ENCODE measurements at places on chromosomes 4 and X.

DNA sequence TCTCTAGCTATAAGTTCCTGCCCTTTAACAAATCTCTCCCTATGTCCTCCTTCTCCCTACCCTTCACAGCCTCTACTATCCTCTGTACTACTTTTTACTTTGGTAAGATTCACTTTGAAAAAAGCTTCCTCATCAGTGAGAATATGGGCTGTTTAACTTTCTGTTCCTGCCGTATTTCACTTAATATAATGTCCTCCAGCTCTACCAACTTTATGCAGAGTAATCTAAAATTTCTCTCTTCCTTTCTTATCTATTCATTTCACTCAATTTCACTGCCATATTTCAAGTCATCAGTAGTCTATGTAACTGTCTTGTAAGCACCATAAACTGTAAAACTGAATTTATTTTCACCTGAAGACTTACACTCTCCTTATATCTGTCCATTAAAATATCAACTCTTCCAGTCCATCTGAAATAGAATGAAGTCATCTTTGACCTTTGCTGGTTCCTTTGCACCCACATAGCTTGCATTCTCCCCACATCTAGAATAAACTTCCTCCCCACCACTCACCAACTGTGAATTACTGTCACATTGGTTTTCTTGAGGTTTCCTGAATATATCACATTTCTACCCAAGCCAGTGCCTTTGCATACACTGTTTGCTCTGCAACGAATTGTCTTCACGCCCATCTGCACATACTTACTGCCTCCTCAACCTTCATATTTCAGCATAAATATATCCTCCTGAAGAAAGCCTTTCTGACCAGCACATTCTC lies 54.6 kb downstream of the ARAP2 start:
- DNase-seq, result no peak

DNA sequence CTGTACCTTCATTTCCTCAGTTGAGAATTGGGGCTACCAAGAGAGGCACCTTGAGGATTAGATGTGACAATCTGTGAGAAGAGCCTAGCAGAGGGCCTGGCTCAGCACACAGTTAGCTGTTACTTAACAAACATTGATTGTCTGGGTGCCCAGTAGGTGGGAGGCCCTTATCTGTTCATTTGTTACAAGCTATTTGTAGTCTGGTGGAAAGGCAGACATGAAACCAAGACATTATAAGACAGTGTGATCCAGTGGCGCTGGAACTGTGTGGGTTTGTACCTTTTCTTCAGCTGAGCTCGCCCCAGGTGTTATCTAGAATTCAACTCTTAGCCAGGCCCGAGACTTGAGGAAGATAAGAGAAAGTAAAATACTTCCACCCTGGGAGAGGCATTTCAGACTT lies 16.9 kb downstream of the AKAP4 start:
- DNase-seq, result no peak

DNA sequence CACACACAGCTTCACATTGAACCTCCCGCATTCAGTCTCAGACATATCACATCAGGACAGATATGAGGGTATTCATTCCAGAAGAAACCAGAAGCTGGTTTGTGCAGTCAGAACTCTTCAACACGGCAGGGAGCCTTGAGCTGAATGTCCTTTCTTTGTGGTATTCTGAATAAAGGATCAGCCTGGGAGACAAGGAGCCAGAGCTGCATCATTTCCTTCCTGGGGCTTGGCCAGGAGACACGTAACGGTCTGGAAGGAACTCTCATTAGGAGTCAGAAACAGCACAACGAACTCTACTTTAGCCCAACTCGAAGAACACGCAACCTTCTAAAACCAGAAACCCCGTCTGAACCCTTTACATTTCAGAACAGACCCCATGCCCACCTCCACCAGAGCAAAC lies 46.4 kb downstream of the KDR start:
- no peak for DNase-seq

GRCh38 chrX:136616987-136617685 lies 30.8 kb upstream of the CD40LG start:
- DNase-seq, result no peak

GRCh38 chrX:110836001-110836400 lies 40.4 kb upstream of the CHRDL1 start:
- DNase-seq, result no peak

DNA sequence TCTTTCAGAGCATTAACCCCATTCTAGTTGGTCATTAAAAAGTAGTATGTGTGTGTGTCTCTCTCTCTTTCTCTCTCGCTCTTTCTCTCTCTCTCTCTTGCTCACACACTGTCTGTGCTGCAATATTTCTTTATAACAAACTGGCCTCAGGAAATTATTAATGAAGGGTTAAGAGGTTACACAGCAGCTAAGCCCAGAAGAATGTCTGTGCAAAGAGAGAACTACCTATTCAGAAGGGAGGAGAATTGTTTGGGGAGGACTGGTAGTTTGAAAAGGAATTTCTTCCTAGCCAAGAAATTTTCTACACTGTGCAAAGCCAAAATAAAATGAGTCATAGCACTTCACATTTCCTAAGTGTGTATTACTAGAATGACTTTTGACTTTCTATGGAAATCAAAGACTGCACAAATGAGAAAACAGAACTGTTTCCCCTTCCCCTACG lies 22.2 kb downstream of the PDGFC start:
- no peak for DNase-seq
